Natural killer cell (primary cell): ENCODE measurements at places on chromosomes 1 and 21.

GRCh38 chr1:21604208-21604957, 64.8 kb downstream of the RAP1GAP start:
- no peak for DNase-seq

- DNase-seq: peak; percentile 14
These were observed 384.6 kb downstream of the RRAGC start for GRCh38 chr1:38474738-38475623.

DNA sequence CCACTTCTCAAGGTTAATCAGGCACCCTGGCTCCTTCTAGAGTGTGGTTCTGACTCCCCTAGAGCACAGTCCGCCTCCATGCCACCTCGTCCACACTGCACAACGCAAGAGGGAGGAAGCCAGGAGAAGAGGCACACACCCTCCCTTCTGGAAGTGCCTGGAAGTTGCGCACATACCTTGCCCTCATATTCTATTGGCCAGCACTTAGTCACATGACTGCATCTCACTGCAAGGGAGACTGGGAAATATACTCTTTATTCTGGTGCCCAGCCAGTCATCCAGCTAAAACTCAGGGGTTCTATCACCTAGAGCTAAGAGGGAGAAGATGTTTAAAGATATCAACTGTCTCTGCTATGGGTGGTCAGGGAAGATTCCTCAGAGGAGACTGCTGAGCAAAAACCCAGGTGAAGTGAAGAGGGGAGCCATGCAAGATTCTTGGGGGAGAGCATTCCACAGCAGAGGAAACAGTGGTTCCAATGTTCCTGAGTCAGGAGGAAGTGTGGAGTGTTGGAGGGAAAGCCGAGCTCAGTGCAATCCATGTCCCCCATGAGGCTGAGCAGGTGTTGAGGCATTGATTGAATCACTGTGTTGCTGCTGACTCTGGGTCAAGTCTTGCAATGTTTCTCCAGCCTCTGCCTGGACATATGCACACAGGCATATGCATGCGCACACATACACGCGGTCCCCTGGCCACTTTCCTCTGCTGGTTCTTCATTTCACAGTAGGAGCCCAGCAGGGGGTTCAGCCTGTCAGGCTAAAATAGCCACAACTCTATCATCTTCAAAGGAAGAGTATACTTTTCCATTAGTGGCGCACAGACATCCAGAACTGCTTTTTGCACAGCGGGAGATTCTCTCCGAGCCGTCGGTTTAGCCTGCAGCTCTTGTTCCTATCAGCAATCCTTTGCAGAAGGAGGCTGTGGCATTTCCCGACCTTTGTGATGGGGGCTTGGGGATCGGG, 22.3 kb upstream of the KLHDC7A start:
- no peak for DNase-seq

DNA sequence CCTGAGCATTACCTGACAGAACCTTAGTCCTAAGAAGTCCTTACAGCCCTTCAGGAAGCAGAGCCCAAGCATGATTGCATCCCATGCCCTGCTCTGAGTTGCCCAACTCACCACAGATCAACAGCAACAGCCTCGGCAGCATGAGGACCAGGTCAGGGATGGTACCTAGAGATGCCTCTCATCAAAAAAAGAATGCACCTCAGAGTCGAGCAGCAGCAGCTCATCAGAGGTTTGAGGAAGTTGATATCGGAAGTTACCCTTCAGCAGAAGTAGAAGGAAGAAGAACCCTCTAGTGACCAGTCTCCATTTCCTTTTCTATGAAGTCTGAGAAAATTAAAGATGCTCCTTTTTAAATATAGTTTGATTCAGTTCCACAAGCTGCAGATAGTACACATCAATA, at the start of gene FCRL1:
TSS of gene FCRL1 (minus strand) at position 225 of the 400 bp plus-strand sequence. CDS start at position 142, 83 bp downstream.
- DNase-seq: no peak

DNA sequence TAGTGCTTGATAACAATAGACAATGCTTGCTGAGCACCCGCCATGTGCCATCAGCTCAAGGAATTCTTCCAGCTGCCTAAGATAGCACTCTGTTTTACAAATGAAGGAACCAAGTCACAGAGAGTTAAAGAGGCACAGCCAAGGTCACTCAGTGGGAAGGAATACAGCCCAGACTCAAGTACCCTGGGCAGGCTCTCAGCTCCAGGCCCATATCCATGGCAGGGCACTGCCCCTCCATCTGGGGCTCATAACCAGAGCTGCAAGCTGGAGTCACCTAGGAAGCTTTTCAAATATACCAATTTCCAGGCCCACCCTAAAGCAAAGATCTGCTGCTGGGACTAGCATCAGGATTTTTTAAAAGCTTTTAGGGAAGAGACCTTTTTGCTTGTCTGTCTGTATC, 1.6 kb downstream of the CLEC20A start:
- DNase-seq: no peak

GRCh38 chr1:26822737-26823395, 3.6 kb upstream of the ZDHHC18 start:
- no peak for DNase-seq
